Frontal cortex (tissue), 4 donors: ENCODE measurements at places on chromosomes 12 and 14.
A peak's percentile ranks its signal among the peaks of the same experiment; 100 is the strongest.

GRCh38 chr12:14417715-14418114, 52.2 kb downstream of the ATF7IP start:
- peak; percentile 11 for DNase-seq

- DNase-seq, result no peak
Observed at GRCh38 chr12:59646636-59647035, 50.8 kb downstream of the SLC16A7 start.

DNA sequence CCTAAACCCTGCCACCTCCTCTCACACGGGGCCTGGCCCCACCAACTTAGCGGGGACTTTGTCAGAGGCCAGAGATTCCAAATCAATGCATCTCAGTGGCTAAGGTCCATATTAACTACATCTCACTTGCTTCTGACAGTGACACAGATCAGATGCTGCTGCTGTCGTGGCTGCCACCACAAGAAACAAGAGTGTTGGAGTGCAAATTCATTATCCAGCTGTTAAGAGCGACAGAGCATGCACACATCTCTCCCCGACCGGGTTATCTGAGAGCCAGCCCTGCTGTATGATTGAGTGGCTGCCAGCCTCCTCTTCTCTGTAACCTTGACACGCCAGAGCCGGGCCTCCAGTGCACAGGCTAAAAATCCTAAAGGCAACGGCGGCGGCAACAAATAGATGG, 40.2 kb downstream of the SPRING1 start:
- DNase-seq, result no peak

GRCh38 chr14:98580131-98580678, 691.8 kb downstream of the BCL11B start:
- no peak for DNase-seq

DNA sequence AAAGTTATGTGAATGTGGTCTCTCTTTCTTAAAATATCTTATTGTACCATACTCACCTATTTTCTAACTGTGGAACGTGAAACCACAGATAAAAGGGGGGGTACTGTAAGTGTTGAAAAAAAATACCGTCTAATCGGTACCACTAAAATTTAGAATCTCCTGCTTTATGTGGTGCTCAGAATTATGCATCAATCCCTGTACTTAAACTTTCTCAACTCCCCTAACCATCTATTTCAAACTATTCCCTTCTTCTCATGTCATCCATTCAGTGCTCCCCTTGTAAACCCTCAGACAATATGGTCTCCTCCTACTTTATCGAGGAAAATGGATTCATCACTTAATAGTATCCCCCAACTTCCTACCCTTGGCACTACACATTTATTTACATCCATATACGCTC, 23.7 kb downstream of the DEPDC4 start:
- no peak for DNase-seq
